ENCODE measurements at places on chromosomes 4 and X. TPM values are rescaled to one million over a fixed set of nuclear protein-coding genes. Genes with fewer than 3 reads are reported as not detected.

DNA sequence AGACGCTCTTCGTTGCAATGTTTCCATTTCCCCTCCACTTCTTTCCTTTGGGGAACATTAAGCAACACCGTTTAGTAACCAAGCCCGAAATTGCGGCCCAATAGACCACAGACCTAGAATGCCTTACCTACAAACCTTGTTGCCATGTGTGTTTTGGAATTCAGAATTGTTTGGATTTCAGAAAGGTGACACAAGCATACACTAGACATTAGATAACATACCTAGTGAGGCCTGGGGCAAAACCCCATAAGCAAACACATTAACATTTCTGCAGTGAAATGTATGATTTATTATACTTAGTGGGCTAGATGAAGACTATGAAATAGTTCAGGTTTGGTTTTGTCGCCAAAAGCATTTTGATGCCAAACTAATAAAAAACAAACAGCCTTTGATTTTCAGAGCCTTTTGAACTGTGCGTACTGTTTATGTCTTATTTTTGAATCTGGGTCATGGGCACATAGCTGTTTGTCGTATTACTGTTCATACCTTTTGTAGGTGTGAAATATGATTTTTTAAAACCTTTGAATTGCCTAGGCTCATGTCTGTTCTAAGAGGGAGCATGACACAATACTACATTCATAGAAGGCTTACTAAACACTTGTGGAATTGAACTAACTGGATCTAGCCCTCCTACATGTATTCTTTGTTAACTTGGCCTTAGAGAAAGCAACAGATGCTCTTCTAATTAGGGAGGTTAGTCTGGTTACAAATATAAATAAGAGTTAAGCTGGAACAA lies 88.6 kb upstream of the TMEM164 start:
- no peaks in the 10 kb centered on the region for H3K4me1 ChIP-seq
- H3K36me3 ChIP-seq, result no peaks in the 10 kb centered on the region
- no peak for DNase-seq
- H3K4me3 ChIP-seq, result no peak overlapping the region
- no peak overlapping the region for H3K27ac ChIP-seq
- no peaks in the 10 kb centered on the region for H3K27me3 ChIP-seq

GRCh38 chrX:40247848-40248622 lies 150.3 kb upstream of the BCOR start:
- no peak overlapping the region for H3K4me3 ChIP-seq
- H3K27me3 ChIP-seq, result no peaks in the 10 kb centered on the region
- H3K4me1 ChIP-seq, result no peaks in the 10 kb centered on the region
- no peak overlapping the region for H3K27ac ChIP-seq

GRCh38 chr4:55549888-55550287 lies 3.2 kb upstream of the CLOCK start:
- DNase-seq, result no peak
- H3K27me3 ChIP-seq, result no peaks in the 10 kb centered on the region
- H3K4me3 ChIP-seq, result no peak overlapping the region
- peaks cover 18% of the 10 kb centered on the region for H3K4me1 ChIP-seq
- H3K36me3 ChIP-seq, result no peaks in the 10 kb centered on the region
- H3K27ac ChIP-seq, result no peak overlapping the region

GRCh38 chrX:4844376-4844775 lies 1130.9 kb upstream of the PRKX start:
- H3K4me1 ChIP-seq, result no peaks in the 10 kb centered on the region
- H3K36me3 ChIP-seq, result no peaks in the 10 kb centered on the region
- no peak for DNase-seq
- no peaks in the 10 kb centered on the region for H3K27me3 ChIP-seq

- no peak overlapping the region for H3K27ac ChIP-seq
- H3K27me3 ChIP-seq, result no peaks in the 10 kb centered on the region
- H3K36me3 ChIP-seq, result peaks cover 12% of the 10 kb centered on the region
- H3K4me3 ChIP-seq, result no peak overlapping the region
These were observed 23.4 kb downstream of the CCNI start for GRCh38 chr4:77052352-77052751.

DNA sequence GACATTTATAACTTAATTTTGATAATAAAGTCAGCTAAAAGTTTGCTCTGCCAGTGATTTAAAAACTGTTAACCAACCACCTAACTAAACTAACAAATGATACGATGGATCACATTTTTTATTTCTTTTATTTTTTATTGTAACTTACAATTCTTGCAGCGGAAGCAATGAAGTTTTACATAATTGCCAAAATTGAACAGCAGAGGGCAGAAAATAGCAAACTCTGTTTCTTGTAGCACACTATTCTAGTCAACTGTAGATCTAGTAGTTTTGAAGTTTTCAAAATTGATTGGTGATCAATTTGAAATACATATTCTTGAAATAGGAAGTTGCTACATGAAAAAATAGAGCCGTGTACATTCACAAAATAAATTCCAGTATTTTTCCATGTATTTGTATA lies 2.8 kb upstream of the GRIA2 start:
- H3K4me3 ChIP-seq, result no peak overlapping the region
- DNase-seq, result no peak
- H3K27ac ChIP-seq, result no peak overlapping the region
- H3K4me1 ChIP-seq, result peaks cover 4% of the 10 kb centered on the region
- H3K27me3 ChIP-seq, result peaks cover 18% of the 10 kb centered on the region
- H3K36me3 ChIP-seq, result no peaks in the 10 kb centered on the region

DNA sequence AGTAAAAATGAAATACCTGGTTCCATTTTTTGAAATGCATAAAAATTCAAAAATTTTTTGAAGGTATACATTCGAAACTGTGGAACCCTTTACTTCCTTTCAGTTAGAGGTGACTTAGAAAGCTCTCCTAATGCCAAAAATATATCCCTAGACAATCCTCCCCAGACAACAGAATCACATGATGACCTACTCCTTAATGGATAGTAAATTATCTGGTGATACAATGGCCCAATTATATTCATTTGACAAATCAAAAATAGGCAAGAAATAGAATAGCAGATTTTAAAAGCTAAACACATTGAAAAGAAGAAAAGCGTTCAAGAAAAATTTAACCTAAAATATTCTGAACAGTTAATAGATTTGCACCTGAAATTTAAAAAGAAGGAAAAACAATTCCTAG lies 3.5 kb upstream of the UGT2A2 start:
- H3K36me3 ChIP-seq, result no peaks in the 10 kb centered on the region
- H3K4me1 ChIP-seq, result peaks cover 7% of the 10 kb centered on the region
- H3K27ac ChIP-seq, result no peak overlapping the region
- no peaks in the 10 kb centered on the region for H3K27me3 ChIP-seq

DNA sequence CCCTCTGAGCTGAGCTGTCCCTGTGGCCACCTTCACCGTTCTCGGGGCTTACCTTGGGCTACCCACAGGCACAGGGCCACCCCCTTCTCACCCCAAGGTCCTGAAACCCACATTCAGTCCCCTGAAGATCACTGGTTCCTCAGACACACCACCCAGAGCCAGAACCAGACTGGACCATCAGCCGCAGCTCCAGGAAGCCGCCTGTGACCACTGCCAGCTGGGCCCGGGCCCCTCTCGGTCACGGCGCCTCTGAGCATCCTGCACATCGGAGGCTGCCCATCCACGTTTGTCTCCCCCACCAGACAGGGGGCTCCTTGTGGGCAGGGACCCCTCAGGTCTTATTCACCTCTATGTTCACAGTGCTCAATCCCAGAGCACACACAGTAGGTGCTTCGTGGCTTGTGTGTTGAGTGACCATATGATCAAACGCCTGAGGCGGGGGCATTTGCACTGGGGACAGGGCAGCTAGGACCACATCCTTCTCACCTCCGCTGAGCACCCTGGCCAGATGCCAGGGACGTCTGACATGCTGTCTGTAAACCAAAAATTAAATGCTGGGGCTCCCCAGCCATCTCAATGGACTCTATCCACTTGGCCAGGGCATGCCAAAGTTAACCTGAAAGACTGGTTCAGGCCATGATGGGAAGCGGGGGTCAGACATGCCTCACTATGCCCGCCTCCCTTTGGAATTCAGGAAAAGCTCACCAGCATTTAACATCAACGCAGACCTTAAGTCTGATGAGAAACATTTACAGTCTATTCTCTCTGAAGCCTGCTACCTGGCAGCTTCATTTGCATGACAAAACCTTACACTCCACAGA lies 109.4 kb upstream of the AFAP1 start:
- no peaks in the 10 kb centered on the region for H3K36me3 ChIP-seq
- peaks cover 6% of the 10 kb centered on the region for H3K4me1 ChIP-seq
- no peaks in the 10 kb centered on the region for H3K27me3 ChIP-seq
- DNase-seq, result no peak

DNA sequence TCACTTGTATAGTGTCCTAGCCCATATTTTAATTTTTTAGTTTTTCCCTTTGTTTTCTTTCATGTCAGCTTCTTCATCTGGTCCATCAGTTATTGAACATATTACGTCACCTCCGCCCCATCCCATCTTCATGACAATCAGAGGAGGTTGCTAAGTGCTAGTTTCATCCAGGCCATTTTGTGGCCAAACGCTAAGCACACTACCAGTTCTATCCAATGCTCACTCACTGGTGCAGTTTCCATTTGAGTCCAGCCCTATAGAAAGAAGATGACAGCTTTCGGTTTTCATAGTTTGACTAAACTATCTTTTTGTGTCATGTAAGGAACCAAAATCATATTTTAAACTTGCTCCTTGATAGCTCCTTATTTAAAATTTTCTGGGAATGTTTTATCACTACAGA lies 304.2 kb downstream of the TENM3 start:
- no peak overlapping the region for H3K27ac ChIP-seq
- H3K36me3 ChIP-seq, result no peaks in the 10 kb centered on the region
- no peaks in the 10 kb centered on the region for H3K27me3 ChIP-seq
- H3K4me3 ChIP-seq, result no peak overlapping the region
- DNase-seq, result no peak

GRCh38 chrX:112798736-112799135 lies 41.9 kb downstream of the AMOT start:
- H3K4me1 ChIP-seq, result no peaks in the 10 kb centered on the region
- H3K27ac ChIP-seq, result no peak overlapping the region
- H3K27me3 ChIP-seq, result no peaks in the 10 kb centered on the region
- no peaks in the 10 kb centered on the region for H3K36me3 ChIP-seq

DNA sequence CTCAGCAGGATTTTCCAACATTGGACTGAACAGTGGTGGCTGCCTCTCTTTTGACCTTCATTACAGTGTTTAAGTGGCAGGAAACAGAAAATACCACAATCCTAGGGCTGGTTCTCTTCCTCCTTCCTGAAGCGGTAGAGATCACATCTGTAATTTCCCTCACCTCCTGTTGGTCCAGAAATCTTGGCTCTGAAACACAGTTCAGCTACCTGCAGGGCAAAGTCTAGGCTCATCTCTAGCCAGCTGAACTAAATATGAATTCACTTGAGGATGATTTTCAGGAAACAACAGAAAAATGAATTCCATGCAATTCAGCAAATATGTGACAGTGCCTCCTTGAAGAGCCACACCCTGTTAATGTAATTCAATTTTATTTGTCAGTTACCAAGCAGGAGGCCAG lies 531.9 kb downstream of the INPP4B start:
- no peaks in the 10 kb centered on the region for H3K36me3 ChIP-seq
- H3K27ac ChIP-seq, result no peak overlapping the region
- H3K4me1 ChIP-seq, result no peaks in the 10 kb centered on the region
- H3K4me3 ChIP-seq, result no peak overlapping the region
- no peak for DNase-seq
- H3K27me3 ChIP-seq, result no peaks in the 10 kb centered on the region

- no peak overlapping the region for H3K4me3 ChIP-seq
- no peak for DNase-seq
- H3K27ac ChIP-seq, result no peak overlapping the region
- H3K36me3 ChIP-seq, result no peaks in the 10 kb centered on the region
These were observed 138.0 kb upstream of the PJA1 start for GRCh38 chrX:69303231-69303630.

GRCh38 chr4:8748236-8748575 lies 123.4 kb downstream of the HMX1 start:
- H3K36me3 ChIP-seq, result no peaks in the 10 kb centered on the region
- DNase-seq, result no peak
- H3K27me3 ChIP-seq, result no peaks in the 10 kb centered on the region
- H3K4me1 ChIP-seq, result no peaks in the 10 kb centered on the region

GRCh38 chr4:36207831-36208520 lies 36.3 kb downstream of the ARAP2 start:
- H3K36me3 ChIP-seq, result no peaks in the 10 kb centered on the region
- no peak overlapping the region for H3K4me3 ChIP-seq
- peaks cover 19% of the 10 kb centered on the region for H3K4me1 ChIP-seq
- no peak for DNase-seq
- no peak overlapping the region for H3K27ac ChIP-seq
- no peaks in the 10 kb centered on the region for H3K27me3 ChIP-seq

DNA sequence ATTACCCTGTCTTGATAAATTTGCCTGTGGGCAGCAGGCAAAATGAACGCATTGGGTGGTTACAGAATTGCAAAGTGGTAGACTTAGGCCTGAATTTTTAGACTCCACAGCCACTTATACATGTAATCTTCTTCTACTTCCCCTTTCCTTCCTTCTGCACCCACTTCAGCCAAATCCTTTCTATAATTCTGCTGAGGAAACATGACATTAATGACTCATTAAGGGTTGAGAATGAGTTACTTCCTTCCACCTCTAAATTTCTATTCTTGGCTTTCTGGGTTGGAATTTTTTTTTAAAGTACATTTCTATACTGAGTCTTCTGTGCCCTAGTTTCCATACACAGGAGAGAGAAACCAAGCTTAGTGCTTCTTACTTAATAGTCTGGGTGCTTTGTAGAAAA lies 10.1 kb downstream of the PAPSS1 start:
- H3K4me1 ChIP-seq, result no peaks in the 10 kb centered on the region
- H3K36me3 ChIP-seq, result no peaks in the 10 kb centered on the region
- no peak overlapping the region for H3K27ac ChIP-seq
- H3K27me3 ChIP-seq, result no peaks in the 10 kb centered on the region
- H3K4me3 ChIP-seq, result no peak overlapping the region

Gene NLRP2B
- 0.19 TPM for polyA plus RNA-seq

Gene CTAG2
- not detected for polyA plus RNA-seq

Gene MAGEA2
- not detected for polyA plus RNA-seq

Gene SYAP1
- polyA plus RNA-seq, result 9.6 TPM

Gene PSAPL1
- not detected for polyA plus RNA-seq

Gene RAB33A
- polyA plus RNA-seq, result 0.13 TPM

Gene HMGB2
- 21.4 TPM for polyA plus RNA-seq

Gene TSPAN7
- 20.0 TPM for polyA plus RNA-seq
